ENCODE measurements at places on chromosomes 5 and 9.

DNA sequence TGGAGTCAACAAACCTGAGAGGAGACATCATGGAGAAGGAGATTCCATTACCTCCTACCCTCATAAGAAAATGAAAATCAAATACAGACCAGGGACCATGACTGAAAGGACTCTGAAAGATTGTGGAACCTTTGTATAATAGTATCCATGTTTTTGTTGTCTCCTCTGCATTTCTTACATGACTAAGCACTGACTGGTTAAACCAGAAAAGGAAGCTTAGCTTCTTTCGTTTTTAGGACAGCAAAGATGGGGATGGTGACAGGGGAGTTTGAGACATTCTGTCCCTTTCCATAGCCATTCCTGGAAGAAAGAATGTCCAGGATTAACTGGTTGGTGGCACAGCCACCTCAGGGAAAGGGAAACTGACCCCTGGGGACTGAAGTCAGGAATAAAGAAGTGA lies 22.2 kb downstream of the ITGA1 start:
- no peak for DNase-seq

DNA sequence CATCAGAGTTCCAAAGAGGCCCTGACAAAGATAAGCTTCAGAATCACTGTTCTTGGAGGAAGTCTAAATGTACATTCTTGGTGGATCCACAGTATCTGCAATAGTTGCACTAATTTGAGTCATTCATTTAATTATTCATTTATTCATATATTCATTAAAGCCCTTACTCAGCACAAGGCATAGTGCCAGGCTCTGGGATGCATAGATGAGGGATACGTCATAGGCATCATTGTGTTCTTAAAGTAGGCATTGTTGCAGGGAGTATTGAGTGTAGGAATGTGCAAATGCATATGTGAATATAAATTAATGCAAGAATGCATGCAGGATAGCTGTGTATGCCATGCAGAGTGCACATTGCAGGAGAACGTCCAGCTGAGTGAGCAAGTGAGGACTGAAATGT lies 100.7 kb downstream of the DRD1 start:
- DNase-seq, result no peak

DNA sequence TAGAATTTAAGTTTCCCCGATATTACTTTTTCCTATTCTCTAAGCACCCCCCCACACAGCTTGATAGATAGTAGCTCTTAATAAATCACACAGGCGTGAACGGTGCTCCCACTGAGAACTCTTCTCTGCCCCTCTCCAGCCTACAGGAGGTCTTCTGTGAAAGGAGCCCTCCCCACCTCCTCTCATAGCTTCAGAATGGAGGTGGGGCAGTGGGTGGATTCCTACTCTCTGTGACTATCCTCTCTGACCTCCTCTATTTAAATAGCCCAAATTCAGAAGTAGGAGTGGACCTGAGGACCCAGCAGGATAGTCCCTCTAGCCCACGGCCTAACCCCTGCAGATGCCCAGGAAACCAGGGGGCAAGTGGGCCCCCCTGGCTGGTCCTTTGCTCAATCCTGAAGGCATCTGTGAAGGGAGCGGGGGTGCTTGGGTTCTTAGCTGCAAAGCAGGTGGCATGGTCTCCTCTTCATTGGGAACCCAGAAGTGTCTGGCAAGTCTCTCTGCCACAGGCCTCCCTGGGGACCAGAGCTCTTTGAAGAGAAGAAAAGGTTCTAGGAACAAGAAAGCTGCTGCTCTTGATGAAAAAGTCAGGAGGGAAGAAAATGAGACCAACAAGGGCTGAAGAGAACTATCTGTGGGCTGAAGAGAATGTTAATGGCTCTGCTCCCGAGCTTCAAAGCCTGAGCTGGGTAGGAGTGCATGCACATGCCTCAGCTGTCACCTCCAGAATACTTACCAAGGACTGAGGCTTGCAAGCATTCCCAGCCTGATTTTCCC lies 21.1 kb upstream of the HSPA9 start:
- DNase-seq, result no peak

GRCh38 chr9:130196643-130197042 lies 24.4 kb downstream of the NCS1 start:
- DNase-seq, result no peak

DNA sequence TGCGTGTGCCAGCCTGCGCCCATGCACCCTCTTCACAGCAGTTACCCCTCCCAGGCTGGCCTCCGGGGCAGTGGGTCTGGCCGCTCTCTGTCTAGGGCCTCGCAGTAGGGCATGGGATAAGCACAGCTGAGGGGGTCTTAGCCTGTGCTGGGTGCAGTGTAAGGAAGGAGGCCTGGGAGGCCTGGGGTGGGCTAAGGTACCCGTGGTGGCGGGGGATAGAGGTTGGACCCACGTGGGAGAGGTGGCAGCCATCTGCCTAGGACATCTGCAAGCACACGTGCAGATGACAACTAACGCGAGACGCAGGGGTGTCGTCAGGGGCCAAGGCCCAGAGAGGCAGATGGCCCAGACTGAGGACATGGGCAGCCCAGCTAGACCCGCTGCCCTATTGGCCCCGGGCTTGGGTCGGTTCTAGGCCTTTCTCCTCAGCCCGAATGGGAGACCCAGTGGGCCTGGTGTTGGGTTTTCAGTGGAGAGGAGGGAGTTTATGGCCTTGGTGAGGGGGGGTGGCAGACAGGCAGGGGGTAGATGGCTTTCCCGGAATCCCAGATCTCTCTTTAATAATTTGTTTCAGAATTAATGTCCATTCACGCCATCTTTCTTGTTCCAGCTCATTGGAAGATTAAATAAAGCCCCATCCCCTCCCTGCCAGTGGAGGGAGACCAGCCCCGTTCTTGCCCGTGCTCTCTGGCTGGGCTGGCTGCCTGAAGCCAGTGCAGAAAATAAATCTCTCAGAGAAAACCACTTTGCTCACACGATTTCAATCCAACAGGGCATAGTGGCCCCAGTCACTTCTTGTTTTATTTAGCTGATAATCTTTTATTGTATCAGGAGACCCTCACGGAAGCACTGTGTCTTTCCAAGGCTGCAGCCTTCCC lies 154.2 kb downstream of the GAPVD1 start:
- DNase-seq, result no peak

DNA sequence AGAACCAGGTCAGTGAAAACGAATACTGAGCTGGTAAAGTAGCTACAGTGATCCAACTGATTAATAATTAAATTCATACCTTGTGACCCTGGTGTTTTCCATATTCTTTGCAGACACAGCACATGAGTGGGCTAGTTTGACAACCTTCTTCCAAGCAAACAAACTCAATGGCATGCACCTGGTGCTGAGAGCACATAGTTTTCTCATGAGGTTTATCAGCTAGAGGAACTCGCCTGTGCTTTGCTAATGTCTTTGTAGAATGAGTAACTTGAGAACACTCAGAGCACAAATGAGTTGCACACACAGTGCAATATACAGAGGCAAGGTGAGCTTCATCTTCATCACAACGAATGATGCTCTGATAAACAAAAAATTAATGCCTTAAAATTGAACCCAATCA lies 12.6 kb downstream of the TRIM23 start:
- DNase-seq, result no peak

GRCh38 chr5:112643339-112643971 lies 94.2 kb upstream of the APC start:
- no peak for DNase-seq

DNA sequence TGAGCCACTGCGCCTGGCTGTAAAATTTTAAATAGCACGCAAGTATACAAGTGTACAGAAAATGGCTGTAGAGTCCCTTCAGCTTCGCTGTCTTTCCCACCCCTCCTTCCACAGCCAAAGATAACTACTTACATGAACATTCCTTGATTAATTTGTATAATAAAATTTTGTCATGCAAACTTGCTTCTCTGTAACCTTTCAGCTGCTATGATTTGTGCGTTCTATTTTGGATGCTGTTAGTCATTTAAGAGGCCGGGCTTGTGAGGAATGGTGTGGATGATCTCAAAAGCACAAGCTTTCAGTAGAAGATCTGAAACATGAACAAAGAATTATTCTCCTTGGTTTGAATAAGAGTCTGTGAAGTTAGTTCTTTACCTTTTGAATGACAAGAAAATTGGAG lies 115.0 kb upstream of the TLE1 start:
- no peak for DNase-seq

DNA sequence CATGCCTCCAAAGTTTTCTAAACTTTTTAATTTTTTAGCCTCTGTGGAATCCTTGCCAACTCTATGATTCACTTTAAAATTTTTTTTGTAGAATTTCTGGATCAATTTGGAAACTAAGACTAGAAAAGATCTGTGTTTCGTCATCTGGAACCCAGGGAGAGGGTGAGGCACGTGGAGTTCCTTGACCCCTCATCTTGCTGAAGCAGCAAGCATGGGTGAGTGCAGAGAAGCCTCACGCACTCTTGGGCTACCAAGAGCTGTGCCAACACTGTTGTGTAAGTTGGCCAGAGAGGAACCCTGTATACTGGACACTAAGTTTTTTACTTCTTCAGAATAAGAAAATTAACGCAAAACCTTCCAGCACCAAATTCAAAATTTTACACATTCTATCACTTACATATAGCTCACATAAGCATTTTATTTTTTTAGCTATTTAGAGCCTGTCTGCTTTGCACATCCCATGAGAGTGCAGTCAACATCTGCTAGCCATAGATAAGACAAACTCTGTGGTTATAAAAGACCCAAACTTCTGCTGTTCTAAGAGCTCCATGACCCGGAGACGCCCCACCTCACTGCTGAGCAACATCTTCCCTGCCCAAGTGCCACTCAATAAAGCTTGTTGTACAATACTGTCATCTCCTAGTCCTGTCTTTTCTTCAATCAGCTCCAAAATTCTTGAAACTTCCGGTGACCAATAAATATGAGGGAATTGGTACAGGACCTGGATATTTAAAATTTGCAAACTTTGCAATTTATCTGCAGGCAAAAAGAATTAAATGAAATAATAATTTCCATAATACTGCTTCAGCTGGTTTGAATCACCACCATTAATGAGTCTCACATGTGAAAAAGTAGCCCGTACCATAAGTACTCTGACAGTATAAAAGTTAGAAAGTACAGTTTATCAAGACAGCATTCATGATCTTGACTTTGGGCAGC lies 69.7 kb upstream of the ADCY2 start:
- no peak for DNase-seq

GRCh38 chr9:9719373-9720112 lies 893.3 kb downstream of the PTPRD start:
- no peak for DNase-seq

DNA sequence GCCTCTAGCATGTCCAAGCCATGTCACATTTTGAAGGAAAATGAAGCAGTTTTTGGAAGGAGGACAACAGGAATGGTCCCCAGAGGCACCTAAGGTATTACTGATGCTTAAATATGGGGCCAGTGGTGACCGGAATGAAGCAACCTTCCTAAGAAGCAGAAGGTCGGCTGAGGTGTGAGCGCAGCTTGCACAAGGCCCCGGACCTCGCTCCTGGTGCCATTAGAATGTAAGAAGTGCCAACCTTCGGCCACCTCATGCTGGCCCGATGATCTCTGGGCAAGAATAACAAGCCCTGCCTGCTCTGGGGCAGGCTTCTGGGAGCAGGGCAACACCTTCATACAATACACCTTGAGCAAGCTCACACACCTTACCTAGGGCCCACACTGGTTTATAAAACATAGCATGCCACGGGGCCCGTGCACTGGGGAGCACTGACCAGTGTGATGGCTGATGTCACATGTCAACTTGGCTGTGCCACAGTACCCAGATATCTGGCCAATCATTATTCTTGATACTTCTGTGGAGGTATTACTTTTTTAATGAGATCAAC lies 21.9 kb downstream of the SEMA4D start:
- no peak for DNase-seq

- no peak for DNase-seq
Observed at GRCh38 chr5:175689147-175689991, 31.5 kb downstream of the HRH2 start.

- DNase-seq, result no peak
Observed at GRCh38 chr5:35308421-35308820, 78.1 kb upstream of the PRLR start.

GRCh38 chr9:127300886-127301447 lies 36.4 kb downstream of the GARNL3 start:
- DNase-seq, result no peak

DNA sequence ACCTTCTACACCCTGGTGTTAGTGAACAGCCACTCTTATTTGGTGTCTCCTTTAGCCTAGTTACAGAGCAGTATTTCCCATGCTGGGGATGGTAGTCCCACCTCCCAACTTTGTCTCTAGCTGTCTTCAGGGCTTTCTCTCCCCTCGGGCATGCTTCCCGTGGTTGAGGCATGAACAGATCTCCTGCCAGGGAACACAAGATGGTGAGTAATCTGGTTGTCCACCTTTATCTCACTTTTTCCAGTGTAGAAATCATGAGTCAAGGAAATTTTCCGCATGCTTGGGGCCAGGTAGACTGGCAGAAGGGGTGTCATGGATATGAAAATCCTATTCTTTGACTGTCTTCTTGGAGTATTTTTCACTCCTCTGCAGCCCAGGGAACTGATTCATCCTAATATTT lies 532.9 kb downstream of the ANXA1 start:
- no peak for DNase-seq

- no peak for DNase-seq
Observed at GRCh38 chr9:89633920-89634319, 29.1 kb downstream of the GADD45G start.

GRCh38 chr5:76610196-76610595 lies 13.0 kb downstream of the F2RL2 start:
- DNase-seq, result no peak

- no peak for DNase-seq
Observed at GRCh38 chr5:44389090-44389822, at the start of gene FGF10. Gene FGF10 (minus strand): TSS chr5:44389420. CDS start chr5:44388682, 738 bp downstream.

- no peak for DNase-seq
Observed at GRCh38 chr5:179865491-179866240, 7.0 kb upstream of the MRNIP start.

DNA sequence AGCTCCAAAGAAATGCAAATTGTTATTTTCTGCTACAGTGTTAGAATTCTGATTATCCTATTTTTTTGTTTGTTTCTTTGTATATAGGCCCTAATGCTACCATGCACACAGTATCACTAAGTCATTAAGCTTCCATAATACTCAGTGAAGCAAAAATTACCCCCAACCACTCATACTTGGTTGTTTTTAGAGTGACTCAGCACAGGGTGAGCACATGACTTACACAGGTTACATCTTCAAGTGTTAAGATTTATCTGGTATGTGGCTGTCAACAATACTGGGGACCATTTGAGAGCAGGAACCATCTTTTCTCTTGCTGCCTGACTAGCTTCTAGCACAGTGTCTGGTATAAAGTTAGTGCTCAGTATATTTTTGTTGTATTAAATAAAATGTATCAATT lies 255.8 kb upstream of the SLC24A2 start:
- DNase-seq, result no peak

DNA sequence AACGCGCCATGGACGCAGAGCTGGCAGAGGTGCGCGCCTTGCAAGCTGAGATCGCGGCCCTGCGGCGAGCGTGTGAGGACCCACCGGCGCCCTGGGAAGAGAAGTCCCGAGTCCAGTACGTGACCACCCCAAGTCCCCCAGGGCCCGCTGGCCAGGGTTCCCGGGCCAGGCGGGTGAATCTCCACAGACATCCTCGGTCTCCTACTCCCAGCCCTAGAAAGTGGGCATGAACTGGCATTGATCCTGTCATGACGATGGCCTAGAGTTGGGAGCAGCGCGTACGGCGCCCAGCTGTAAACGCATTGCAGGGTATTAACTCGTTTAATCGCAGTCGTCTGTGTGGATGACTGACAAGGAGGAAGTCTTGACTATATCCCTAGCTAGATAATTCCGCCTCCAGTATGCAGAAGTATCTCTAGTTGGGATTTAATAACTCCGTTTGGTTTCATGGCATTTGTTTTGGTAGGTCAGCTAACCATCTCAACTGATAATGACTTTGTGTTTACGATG lies 293 bp downstream of the CENPP start:
- no peak for DNase-seq

GRCh38 chr5:150460781-150461180 lies 11.2 kb upstream of the RPS14 start:
- DNase-seq, result no peak
